ENCODE measurements at places on chromosomes 7 and 10.

GRCh38 chr10:33132626-33133025, 174.6 kb upstream of the ITGB1 start:
- no peak for DNase-seq

DNA sequence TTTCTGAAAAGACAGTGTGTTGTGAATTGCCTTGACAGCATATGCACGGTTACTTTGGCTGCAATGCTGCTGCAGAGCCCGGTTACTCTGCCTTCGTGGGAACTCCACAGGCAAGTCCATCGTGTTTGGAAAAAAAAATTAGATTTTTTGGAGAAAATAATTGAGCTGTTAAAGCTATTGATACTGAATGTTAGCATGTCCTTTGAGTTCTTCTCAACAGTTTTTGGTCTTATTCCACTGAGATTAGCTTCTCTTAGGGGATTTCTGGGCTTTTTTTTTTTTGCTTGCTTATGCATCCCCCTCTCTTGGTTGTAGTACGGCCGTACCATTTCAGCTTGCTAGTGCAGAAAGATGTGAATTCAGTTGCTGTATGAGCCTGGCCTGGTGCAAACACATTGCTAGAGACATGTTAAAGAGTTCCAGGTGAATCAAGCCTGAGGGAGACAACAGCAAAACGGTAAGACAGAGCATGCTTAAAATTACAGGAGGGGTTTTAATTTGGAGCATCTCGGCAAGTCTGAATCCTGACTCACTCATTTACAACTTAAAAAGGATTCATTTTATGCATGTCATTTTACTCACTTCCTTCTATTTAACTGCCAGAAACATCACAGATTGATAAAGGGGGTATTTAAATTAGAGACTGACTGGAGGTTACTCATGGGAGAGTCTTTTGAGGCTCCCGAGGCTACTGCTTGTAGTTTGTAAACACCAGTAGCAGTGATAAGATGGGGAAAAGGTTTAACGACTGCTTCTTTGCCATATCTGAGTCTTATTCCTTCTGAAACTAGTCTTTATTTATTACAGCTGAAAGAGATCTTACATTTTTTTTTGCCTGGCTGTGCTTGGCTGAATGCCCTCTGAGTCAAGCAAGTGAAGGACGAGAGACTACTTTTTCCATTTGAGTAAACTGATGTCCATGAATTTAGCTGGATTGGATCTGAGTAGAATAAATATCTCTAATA, 113.7 kb downstream of the CDK14 start:
- no peak for DNase-seq

GRCh38 chr10:132365102-132365501, 31.9 kb upstream of the PWWP2B start:
- DNase-seq = no peak

GRCh38 chr10:113293167-113293566, 259.7 kb upstream of the HABP2 start:
- DNase-seq = no peak

DNA sequence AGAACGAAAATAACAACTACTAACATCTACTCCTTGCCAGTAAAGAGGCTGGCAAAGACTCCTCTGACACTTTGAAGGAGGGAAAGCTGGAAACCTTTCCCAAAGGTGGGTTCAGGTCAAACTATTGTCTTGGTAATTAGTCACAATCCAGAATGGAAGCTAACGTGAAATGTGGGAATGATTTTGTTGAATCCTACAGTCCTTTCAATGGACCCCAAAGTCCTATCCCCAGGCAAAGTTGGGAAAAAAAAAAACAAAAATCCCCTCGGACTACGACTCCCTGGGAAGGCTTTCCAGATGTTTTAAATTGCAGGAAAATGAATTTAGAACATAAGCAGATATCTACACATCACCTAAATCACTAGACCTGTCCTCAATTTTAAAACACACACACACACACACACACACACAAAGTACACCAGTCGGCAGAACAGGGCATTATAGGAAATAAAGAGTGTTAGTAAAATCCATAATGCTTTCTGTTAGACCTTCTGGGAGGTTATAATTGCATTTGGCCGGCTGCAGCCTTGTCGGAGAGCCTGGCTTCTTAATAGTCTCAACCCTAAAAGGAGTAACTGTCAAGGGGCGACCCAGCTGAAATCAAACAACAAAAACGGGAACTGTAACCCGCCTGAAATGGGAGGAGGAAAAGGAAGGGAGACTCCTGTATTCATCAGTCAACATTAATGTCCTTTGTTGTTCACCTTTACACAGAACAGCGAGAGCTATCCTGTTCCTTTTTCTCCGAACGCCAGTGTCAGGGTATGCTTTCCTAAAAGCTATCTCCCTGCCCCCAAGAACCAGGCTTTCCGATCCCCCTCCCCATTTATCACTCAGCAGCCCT, 1.5 kb downstream of the DOCK4 start:
- DNase-seq = no peak

DNA sequence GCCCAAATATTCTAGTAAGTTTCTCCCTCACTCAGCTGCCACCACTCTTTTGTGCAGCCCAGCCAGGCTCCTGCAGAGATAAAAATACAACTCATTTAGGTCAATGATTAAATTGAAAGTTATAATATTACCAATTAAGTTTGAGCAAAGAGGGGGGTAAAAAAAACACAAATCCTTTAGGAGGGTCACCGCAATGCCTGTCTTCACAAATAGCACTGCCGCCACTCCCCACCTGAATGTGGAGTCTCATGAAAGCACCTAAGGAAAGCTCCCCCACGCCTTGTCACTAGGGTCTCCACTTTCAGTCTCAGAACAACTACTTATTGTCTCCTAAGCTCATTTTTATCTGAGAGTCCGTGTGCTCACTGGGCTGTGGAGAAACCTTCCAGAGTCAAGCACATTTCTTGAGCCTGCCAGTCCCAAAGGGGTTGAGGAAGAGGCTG, 148.7 kb downstream of the FGFR2 start:
- DNase-seq = no peak
